ENCODE measurements at places on chromosomes 5 and 9.

GRCh38 chr9:20658677-20659473 lies 25.2 kb upstream of the FOCAD start:
- peak; percentile 10 for DNase-seq

GRCh38 chr9:91374939-91375338 lies 13.2 kb upstream of the AUH start:
- DNase-seq: peak; percentile 87

DNA sequence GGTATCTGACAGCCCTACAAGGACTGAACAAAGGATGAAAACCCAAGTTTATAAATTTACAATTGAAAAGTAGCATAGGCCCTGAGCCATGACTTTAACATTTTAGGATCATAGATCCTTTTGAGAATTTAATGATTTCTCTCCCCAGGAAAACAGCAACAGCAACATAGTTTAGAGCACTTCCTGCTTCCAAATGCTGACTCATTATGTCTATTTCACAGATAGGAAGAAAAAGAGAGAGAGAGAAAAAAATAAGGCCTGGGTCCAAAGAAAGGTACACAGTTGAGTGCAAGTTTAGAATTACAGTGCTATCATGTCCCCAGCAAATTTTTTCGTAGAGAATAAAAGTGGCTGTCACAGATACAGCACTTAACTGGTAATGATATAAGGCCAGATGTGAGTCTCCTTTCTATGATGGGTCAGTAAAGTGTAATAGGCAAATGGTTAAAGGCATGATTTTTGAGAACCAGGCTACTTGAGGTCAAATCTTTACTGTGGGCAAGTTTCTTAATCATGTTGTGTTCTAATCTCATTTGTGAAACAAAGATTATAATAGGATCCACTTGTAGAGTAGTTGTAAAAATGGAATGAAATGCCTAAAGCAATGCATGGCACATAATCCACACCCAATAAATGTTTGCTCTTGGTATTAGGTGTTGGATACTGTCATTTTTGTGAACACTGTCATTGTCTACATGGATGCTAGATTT lies 12.3 kb upstream of the PPP2R2B start:
- DNase-seq: no peak

DNA sequence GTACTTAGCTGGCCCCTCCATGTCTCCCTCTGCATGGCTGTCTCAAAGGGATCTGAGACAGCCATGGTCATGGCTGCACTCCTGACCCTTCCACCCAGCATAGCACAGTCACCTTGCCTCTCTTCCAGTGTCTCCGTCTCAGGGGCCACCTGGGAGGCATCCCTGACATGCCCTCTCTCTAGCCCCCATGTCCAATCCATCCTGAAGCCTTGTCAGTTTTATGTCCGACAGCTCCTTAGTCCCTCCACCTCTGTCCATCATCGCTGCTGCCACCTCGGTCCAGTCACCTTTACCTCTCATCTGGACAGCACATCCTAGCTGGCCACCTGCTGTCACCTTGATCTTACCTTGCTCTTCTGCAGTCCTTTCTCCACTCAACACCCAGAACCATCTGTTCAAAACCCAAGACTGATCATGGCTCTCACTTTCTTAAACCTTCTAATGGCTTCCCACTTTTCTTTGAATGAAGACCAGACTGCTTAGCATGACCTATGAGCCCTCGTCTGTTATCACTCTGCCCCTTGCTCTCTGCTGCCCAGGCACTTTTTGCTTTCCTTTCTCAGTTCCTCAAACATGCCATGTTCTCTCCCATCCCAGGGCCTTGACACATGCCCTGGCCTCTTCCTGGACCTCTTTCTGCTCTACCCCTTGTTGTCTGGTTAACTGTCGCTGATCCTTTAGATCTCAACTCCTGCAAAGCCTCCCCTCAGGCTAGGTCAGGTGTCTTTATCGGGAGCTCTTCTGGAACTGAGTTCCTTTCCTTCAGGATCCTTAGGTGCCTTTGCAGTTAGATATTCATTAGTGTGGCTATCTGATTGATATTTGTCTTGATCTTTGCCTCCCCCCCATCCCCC lies 181.8 kb upstream of the PITX1 start:
- DNase-seq: no peak

DNA sequence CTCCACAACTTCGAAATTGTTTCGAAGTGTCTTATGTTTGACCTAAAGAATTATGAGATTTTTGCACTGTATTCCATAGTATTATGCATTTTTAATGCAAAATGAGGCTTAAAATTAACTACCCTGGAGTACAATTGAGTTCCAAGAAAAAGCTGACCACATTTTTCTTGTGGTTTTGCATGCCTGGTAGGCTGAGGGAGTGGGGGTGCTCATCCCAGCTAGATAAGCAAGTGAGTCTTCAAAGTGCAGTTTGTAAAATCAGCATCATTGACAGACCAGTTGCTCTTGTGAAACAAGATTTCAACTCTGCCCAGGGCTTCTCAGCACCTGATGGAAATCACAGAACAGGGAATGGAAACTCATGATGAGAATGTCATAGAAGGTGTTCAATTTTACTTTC lies 17.0 kb upstream of the NDUFS4 start:
- DNase-seq: peak; percentile 66

DNA sequence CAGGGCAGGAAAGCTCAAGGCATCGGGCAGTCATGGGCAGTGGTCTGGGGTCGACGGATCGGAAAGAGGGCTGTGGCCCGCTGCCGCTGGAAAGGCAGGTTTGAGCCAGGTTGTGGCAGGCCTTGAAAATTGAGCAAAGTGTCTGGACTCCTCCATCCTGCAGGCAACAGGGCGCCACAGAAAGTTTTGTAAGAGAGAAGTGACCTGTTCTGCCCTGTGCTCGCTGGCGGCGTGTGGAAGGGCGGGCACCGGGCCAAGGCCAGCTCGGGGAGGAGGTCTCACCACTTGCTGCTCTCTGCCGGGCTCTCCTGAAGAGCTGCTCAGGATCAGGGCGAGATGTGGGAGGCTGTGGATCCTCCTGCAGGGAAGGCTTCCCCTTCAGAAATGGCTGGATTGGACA lies 41.4 kb upstream of the FAT2 start:
- DNase-seq: no peak

- no peak for DNase-seq
Measured at GRCh38 chr9:35186524-35186923, 24.7 kb downstream of the UNC13B start.

- no peak for DNase-seq
Measured at GRCh38 chr5:38045446-38045845, 205.6 kb upstream of the GDNF start.

DNA sequence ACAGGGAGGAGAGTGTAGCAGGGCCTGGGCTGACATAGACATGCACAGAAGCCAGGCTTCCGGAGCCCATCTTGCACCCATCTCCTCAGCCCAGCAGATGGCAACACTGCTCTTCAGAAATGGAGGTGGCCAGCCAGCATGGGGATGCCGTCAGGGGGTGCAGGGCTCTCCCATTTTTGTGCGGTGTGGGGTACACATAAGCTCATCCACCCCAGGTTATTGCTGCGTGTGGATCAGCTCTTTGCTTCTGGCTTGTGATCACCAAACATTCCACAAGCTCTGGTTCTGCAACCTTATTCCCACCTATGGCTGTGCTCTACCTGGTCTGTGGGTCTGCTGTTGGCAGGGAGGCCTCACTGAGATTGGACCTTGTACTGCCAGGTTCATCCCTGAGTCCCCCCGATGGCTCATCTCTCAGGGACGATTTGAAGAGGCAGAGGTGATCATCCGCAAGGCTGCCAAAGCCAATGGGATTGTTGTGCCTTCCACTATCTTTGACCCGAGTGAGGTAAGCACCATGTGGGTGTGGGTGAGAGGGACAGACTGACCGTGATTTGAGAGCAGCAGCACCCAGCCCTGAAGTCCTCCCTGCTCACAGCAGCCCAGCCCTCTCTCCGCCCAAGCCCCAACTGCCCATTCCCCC lies 17.3 kb downstream of the SLC22A5 start:
- DNase-seq: peak; percentile 40

- DNase-seq: no peak
Measured at GRCh38 chr5:1161108-1161832, 40.1 kb upstream of the SLC6A19 start.

DNA sequence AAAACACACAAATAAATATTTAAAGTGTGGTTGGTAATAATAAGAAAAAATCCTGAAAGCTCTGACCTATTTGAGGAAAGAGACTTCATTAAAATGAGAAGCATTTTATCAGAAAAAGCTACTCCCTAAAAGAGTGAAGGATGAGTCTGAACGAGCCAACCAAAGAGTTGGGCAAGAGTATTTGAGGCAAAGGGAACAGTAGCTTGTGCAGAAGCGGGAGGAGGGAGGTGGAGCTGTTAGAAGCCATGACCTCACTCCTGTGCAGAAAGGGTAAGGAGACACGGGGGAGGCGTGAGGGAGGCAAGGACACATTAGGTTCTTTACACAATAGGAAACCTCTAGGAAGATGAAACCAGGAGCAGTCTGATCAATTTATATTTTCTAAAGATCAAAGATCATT lies 29.4 kb downstream of the SH3RF2 start:
- no peak for DNase-seq

GRCh38 chr9:33044677-33045282 lies 19.7 kb downstream of the DNAJA1 start:
- peak; percentile 7 for DNase-seq

DNA sequence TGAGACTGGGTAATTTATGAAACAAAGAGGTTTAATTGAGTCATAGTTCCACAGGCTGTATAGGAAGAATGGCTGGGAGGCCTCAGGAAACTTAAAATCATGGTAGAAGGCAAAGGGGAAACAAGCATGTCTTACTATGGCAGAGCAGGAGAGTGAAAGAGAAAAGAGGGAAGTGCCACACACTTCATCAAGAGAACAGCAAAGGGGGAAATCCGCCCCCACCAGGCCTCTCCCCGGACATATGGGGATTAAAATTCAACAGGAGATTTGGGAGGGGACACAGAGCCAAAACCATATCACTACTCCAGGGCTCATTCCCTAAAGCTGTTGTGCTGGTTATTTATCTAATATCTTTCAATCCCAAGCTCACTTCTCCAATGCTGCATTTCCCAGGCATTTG lies 50.2 kb upstream of the NR3C1 start:
- no peak for DNase-seq

GRCh38 chr9:85004818-85005413 lies 335.4 kb downstream of the NTRK2 start:
- DNase-seq: no peak

DNA sequence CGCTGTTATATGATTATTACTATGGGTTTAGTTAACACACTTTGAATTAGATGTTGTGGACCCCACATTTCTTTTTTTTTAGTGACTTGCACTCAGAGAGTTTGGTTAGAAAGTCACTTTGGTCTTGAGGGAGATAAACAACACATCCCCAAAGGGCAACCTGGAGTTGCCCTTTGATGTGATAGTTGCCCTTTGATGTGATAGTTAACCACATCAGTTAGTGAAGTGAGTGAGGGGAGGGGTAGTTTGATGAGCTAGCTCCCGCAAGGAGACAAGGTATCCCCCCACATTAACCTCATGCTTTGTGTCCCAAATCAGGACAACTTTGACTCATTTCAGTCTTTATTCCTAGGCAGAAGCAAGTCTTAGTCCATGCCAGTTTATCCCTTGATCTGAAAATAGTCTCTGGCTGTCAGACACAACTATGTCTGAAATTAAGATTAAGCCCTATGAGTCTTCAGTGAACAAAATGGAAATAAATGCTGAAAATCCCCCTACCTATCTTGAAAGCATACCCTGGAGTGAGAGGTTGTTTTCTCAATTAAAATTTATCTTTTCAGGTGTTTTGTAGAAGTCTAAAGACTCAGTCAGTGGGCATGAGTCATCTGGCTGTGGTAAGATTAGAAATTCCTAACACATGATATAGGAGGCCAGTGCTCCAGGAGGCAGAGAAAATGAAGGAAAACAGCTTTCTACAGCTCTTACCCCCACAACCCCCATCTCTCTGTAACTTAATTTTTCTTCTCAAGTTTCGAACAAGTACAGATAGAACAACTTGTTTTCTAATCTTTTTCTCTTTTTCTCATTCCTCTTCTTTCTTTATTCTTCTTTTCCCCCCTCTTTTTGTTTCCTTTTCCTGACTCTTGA lies 208.9 kb upstream of the DMRTA1 start:
- peak; percentile 96 for DNase-seq

DNA sequence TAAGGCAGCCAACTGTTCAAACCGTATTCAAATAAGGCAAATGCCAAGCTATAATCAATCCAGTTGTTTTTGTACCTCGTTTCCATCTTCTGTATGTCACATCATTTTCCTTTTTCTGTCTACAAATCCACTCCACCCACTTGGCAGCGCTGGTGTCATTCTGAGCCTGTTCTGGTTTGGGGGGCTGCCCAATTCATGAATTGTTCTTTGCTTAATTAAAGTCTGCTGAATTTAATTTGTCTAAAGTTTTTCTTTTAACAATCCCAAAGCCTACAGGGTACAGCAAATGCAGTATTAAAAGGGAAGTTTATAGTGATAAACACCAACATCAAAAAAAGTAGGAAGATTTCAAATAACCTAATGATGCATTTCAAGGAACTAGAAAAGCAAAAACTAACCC lies 93.3 kb downstream of the GTF3C4 start:
- DNase-seq: no peak

DNA sequence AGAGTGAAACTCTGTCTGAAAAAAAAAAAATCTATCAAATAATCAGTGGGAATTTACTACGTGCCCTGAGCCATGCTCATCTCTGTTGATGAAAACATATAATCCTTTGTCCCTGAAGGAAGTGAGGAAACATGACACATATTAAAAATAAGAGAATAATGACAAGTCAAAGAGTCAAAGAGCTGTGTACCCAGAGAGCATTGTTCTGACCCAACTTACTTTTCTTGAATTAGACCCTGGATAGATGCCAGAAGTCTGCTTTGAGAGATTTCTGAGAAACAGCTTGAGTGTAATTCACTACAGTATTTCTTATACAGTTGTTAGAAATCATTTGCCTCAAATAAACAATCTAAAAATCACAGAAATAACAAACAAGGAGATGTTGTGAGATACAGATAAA lies 490.0 kb upstream of the PIK3R1 start:
- no peak for DNase-seq

DNA sequence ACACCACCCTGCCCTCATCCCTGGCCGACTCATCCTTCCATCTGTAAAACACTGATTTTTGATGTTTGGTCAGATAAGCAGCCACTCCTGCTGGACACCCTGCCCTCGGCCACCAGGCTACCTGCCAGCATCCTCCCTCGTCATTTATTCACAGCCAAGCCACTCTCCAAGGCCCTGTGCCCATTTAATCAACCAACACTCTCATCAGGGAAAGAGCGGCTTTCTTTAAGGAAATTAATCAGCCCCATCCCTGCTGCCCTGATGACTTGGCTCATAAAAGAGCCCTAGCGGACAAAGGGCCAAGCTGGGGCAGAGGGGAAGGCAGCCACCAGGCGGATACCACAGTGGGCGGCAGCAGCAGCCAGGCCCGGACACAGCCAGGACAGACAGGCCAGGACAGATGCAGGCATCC lies 52.4 kb downstream of the GOLM1 start:
- DNase-seq: no peak

DNA sequence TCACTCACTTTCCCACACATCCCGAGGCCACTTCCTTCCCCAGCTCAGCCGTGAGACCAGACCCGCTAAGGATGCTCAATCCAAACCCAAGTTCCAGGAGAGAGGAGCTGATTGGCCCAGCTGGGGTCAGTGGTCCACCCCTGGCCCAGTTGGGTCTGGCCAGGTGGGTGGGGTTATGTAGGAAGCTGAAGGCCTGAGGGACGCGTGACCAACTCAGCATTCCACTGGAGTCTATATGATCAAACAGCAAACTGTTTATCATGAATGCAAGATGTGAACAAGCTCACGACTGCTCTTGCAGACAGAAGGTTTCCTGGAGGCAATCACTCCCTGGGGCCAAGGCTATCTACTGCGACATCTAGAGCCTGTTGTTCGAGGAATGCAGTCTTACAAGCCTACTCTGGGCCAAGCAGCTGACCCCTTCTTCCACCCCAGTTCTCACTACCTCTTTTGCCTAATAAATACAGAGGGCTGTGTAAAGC lies 4.9 kb upstream of the RAPGEF1 start:
- DNase-seq: no peak
